Upper lobe of right lung (tissue), 1 donor: ENCODE measurements at places on chromosomes 5 and 9. TPM values are rescaled to one million over a fixed set of nuclear protein-coding genes. Genes with fewer than 3 reads are reported as not detected.

Gene ZFP2
- 2.1 TPM for total RNA-seq

DNA sequence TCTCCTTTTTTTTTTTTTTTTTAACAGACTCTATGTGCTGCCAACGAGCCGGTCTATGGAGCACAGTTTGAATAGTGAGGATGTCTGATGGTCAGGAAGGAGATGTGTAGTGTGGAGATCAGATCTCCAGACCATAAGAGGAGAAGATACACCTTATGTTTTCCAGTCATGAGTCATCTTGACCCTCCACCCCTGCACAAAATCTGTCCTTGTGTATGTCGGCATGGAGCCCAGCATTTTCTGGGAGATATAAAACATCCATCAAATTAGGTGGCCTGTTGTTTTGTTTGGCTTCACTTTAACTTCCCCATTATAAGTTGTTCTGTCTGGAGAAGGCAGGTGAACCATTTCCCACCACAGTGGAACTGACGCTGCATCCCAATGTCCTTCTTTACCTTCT is 19.2 kb downstream of the SH3TC2 start:
- H3K4me1 ChIP-seq: no peaks in the 10 kb centered on the region
- no peaks in the 10 kb centered on the region for H3K27me3 ChIP-seq
- H3K4me3 ChIP-seq: no peak overlapping the region
- DNase-seq: no peak

GRCh38 chr9:129365196-129365595 is 187.1 kb upstream of the IER5L start:
- no peak for DNase-seq
- H3K36me3 ChIP-seq: no peaks in the 10 kb centered on the region
- H3K27ac ChIP-seq: no peak overlapping the region
- H3K27me3 ChIP-seq: no peaks in the 10 kb centered on the region
- no peak overlapping the region for H3K4me3 ChIP-seq

- H3K4me1 ChIP-seq: no peaks in the 10 kb centered on the region
- no peak overlapping the region for H3K4me3 ChIP-seq
- no peaks in the 10 kb centered on the region for H3K36me3 ChIP-seq
- no peak overlapping the region for H3K27ac ChIP-seq
Measured at GRCh38 chr9:82588301-82589180, 474.4 kb downstream of the RASEF start.

DNA sequence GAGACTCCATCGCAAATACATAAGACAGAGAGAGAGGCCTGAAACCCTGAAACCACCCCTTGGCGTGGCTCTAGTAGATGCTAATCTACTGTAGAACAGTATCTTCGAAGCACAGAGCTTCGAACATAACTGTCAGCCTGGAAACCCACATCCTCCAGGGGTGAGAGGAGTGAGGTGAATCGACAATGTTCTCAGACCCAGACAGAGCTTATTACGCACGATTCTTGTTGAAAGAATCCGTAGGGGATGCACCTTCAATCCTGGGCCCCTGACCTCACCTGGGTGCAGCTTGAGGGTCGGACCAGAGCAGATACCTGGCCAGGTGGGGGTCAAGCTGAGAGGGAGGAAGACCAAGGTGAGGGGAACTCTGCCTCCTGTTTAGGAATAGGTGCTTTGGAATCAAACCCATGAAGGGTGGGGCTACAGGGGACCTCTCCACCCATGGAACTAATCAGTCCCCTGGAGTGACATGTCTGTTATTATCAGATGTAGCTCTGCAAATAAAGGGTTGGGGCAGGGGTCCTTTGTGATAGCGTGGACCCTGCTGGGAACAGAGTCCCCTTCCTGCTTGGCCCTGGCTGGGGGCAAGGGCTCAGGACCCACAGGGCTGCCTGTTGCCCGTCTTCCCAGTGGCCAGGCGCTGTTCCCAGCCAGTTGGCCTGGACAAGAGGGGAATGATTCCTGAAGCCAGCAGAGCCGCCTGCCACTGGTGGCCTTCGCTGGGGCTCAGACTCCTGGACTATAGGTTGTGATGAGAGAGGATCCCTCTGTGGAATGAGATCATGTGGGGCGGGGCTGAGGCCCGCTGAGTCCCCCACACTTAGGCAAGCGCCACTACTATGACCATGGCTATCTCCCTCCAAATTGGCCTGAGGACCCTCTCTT is 41.2 kb downstream of the DBH start:
- H3K4me1 ChIP-seq: peaks cover 10% of the 10 kb centered on the region
- H3K36me3 ChIP-seq: no peaks in the 10 kb centered on the region
- no peak for DNase-seq

DNA sequence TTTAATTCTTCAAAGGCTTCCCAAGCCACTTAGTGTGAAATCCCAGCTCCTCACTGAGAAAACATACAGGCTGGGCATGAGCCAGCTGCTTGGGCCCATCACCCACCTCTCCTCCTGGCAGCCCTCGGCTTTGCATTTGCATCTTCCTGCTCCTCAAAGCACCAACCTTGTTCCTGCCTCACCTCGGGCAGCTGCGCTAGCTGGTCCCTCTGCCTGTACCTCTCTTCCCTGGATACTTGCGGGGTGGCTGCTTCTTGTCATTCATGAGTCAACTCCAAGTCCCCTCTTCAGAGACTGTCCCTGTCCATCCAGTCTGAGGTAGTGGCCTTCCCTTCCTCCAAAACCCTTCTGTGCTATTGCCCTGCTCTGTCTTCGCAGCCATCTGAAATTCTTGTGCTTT is 116.1 kb upstream of the CXCL14 start:
- H3K4me3 ChIP-seq: no peak overlapping the region
- H3K4me1 ChIP-seq: no peaks in the 10 kb centered on the region
- H3K36me3 ChIP-seq: no peaks in the 10 kb centered on the region

- no peak overlapping the region for H3K27ac ChIP-seq
- DNase-seq: no peak
- no peaks in the 10 kb centered on the region for H3K27me3 ChIP-seq
- H3K36me3 ChIP-seq: no peaks in the 10 kb centered on the region
Measured at GRCh38 chr9:86659413-86660046, 287.8 kb downstream of the GAS1 start.

DNA sequence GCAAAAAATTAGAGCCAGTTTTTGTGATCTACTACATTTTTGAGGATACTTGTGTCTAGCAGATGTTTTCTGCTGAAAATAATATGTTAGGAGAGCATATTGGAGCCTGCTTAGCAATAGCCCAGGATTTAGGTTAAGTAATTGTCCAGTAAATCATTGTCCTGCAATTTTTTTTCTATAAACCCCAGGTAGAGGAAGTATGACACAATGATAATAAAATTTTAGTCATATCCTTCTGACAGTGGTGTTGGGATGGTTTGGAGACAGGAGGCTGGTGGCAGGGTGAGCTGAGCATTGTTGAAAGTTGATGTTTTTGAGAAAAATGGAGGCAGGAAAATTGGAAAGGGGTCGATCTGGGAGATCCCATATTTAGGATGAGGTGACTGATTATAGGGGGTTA is 3.5 kb downstream of the SNCAIP start:
- no peak overlapping the region for H3K27ac ChIP-seq
- peaks cover 42% of the 10 kb centered on the region for H3K27me3 ChIP-seq
- H3K4me3 ChIP-seq: no peak overlapping the region
- H3K4me1 ChIP-seq: peaks cover 6% of the 10 kb centered on the region
- no peak for DNase-seq

DNA sequence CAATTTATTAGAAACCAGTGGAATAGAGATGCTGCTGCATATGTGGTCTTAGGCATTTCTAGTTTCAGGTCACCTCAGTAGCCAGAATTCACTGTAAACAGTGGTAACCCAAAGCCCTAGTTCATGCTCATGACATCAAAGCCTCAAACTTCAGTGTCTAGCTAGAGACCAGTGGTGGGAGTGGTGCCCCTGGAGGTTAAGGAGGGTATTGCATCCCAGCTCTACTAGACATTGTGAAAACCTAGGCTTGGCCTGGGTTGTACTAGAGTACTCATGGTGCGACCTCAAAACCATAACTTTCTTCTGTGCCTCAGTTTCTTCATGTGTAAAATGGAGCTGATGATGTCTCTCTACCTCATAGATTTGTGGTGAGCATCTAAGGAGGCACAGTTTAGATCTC is 18.8 kb downstream of the COL5A1 start:
- peaks cover 11% of the 10 kb centered on the region for H3K4me1 ChIP-seq
- no peaks in the 10 kb centered on the region for H3K36me3 ChIP-seq
- no peak overlapping the region for H3K27ac ChIP-seq
- H3K4me3 ChIP-seq: no peak overlapping the region

Gene MSANTD3
- total RNA-seq: 18.1 TPM

- DNase-seq: no peak
- no peaks in the 10 kb centered on the region for H3K36me3 ChIP-seq
- H3K27me3 ChIP-seq: no peaks in the 10 kb centered on the region
- H3K27ac ChIP-seq: peak overlapping the region; percentile 19
- no peak overlapping the region for H3K4me3 ChIP-seq
- H3K4me1 ChIP-seq: peaks cover 6% of the 10 kb centered on the region
Measured at GRCh38 chr5:173878224-173878967, 9.8 kb upstream of the CPEB4 start.

DNA sequence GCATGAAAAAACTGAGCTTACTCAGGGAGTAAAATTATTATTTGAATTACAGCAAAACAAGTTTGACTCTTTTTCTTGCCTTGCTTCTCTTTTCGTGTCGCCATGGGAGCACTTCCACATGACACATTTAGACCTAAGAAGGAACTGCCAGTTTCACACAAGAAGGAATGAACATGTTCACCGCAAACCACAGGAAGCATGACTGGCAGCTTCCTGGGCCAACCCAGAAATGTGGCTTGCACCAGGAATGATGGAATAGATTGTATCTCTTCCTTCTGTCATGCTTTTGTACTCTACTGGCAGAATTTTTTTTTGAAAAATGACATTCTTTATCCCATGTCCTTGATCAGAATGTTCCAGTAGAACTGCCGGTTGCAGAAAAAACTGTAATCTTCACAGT is 32.9 kb upstream of the MAN2A1 start:
- H3K36me3 ChIP-seq: no peaks in the 10 kb centered on the region
- H3K4me1 ChIP-seq: no peaks in the 10 kb centered on the region
- no peaks in the 10 kb centered on the region for H3K27me3 ChIP-seq

- H3K36me3 ChIP-seq: peaks cover 15% of the 10 kb centered on the region
- H3K4me1 ChIP-seq: peaks cover 44% of the 10 kb centered on the region
- DNase-seq: peak; percentile 74
- H3K4me3 ChIP-seq: no peak overlapping the region
Measured at GRCh38 chr5:138950421-138951031, 75.4 kb upstream of the LRRTM2 start.

Gene RGS14
- total RNA-seq: 17.5 TPM

Gene COL15A1
- total RNA-seq: 8.0 TPM

Gene C5orf58
- total RNA-seq: not detected

GRCh38 chr5:1336749-1337488 is 8.0 kb downstream of the CLPTM1L start:
- H3K4me1 ChIP-seq: peaks cover 7% of the 10 kb centered on the region
- H3K4me3 ChIP-seq: no peak overlapping the region
- DNase-seq: peak; percentile 23
- peaks cover 85% of the 10 kb centered on the region for H3K36me3 ChIP-seq
- no peak overlapping the region for H3K27ac ChIP-seq

Gene ELAVL2
- not detected for total RNA-seq

Gene RHOBTB3
- total RNA-seq: 54.2 TPM
